ENCODE measurements at places on chromosomes 7 and 10. TPM values are rescaled to one million over a fixed set of nuclear protein-coding genes. Genes with fewer than 3 reads are reported as not detected.

Gene NAPEPLD
- total RNA-seq: 4.6 TPM

Gene ARL3
- 5.7 TPM for total RNA-seq

Gene MARCHF5
- 52.7 TPM for total RNA-seq

DNA sequence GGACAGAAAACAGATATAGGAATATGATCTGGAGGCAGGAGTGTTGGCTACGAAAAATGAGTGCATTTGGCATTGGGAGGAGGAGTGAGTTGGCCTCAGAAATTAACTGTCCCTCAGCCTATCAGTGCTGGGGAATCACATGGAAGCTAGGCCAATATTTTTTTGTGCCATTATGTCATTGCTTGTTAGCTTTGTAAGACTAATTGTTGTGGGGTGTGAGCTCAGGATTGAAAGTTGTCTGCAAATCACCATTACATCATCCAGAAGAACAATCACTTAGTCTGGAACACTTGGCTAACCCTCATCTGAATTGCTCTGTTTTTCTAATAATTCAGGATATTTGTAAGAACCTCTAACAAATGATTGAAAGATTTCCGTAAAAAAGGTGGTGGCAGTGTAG is 45.2 kb upstream of the SEMA3D start:
- no peak for DNase-seq
